NCI-H2081 (cell line): ENCODE measurements at places on chromosomes 7 and 10.

- no peak for DNase-seq
These were observed 308.2 kb downstream of the LRMDA start for GRCh38 chr10:75739414-75740143.

GRCh38 chr10:110498982-110499795, 1.5 kb downstream of the DUSP5 start:
- DNase-seq = no peak

DNA sequence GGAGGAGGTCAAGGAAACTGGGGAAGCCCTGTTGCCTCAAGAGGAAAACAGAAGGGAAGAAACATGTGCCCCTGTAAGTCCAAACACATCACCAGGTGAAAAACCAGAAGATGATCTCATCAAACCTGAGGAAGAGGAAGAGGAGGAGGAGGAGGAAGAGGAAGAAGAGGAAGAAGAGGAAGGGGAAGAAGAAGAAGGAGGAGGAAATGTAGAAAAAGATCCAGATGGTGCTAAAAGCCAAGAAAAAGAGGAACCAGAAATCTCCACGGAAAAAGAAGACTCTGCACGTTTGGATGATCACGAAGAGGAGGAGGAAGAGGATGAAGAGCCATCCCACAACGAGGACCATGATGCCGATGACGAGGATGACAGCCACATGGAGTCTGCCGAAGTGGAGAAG, 82.7 kb upstream of the SAMD8 start:
- no peak for DNase-seq

GRCh38 chr7:157423348-157423747, 86.5 kb downstream of the DNAJB6 start:
- DNase-seq = no peak

DNA sequence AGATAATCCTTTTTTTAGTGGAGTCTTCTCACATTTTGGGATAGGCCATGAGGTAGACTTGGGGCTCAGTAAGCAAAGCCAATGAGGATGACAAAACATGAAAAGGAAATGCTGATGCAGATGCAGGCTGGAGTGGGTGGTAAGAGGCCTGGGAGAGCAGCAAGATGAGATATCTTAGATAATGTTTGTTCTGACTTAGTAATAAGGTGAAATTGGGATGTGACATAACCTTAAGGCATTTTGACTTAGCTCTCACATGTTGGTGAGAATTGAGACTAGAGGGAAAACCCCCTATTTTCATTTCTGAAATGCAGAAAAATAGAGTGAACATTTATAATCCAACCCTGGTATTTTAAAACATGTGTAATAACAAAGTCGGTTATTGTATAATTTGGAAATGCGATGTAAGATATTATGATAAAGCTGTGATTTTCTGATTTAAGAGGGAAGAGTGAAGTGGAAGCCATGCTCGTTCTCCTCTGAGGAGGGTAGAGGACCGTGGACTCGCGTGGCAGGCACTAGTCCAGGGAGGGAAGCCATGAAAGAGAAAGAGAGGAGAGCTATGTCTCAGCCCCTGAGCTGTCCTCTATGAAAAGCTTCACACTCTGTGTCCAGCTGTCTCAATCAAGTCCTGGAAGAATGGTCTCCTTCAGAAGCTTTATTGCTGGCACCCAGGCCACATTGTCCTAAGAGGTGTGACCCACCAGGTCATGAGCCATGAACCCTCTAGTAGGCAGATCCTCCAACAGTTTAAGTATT, 57.3 kb downstream of the ST7 start:
- DNase-seq = no peak

DNA sequence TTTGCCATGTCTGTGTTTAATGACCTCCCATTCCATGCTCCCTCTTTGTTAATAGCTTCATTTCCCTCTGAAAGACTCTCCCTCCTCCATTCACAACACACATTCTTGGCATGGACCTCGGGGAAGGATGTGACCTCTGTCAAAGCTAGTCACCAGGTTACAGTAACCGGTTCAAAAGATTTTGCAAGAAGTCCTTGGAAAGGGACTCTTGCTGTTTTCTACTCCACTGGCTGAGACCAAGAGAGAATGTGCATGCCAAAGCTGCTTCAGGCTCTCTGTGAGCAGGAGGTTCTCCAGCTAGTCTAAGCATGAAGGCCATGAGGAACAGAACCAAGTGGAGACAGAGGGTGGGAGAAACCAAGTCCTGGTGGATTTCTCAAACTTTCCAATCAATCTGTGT, 732.6 kb downstream of the CCSER2 start:
- no peak for DNase-seq

DNA sequence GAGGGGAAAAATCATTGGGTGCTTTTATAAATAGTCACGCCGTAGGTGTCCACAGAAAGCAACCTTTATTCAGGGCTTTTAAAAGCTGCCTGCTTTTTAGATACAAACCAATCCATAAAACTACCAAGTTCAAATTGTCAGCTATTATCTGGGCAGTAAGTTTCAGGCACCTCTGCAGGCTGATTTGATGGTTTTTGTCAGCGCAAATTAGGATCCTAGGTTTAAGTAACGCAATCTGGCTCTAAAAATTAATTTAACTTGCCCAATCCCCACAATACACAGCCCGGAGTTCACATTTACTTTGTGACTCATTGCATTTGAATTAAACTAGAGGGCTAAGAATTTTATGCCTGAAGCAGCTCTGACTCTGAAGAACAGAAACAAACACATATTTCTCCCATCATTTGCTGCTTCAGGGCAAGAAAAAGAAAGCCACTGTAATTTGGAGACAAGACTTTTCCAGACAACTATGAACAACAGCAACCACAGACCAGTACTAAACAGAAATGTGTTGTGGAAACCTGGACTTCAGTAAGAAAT, 43.3 kb downstream of the NRP1 start:
- DNase-seq = no peak

DNA sequence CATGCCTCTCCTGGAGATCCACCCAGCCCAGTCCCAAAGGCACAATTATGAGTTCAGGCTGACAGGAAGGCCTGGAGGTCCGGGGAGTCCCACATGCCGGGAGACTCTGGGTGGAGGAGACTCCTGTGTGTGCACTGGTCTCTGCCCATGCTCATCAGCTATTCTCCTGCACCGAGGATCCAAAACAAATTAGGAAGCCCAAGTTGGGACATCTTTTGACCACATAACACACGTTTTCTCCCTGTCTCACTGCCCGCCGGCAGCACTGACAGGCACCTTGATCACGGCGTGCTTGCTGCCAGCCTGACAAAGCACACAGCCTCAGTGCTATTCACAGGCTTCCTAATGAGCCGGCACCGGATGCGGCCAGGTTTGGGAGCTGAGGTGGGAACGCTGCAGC, 412.7 kb downstream of the PTPRN2 start:
- DNase-seq = no peak

DNA sequence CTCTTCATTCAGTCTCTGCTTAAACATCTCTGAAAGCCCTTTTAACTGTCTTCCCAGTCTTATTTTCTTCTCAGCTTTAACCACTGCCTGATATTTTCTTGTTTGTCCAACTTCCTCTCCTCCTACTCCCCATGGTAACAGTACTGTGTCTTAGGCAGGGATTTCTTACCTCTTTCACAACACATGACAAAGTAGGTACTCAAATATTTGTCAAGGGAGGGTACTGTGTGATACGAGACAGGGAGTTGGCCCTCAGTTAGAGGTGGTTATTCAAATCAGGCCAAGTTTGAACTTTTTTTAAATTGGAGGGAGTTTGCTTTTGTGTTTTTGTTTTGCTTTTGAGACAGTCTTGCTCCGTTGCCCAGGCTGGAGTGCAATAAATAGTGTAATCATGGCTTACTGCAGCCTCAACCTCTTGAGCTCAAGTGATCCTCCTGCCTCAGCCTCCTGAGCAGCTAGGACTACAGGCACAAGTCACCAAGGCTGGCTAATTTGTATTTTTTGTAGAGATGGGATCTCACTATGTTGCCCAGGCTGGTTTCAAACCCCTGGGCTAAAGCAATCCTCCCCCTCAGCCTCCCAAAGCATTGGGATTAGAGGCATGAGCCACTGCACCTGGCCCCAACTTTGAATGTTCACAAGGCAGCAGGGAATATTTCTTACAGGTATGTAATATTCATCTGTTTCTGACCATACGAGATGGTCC, 2.5 kb upstream of the KPNA7 start:
- no peak for DNase-seq

- peak; percentile 10 for DNase-seq
These were observed 122.7 kb upstream of the TMEM229A start for GRCh38 chr7:124155432-124156022.

GRCh38 chr10:72173619-72174296, 42.1 kb upstream of the ANAPC16 start:
- peak; percentile 63 for DNase-seq

DNA sequence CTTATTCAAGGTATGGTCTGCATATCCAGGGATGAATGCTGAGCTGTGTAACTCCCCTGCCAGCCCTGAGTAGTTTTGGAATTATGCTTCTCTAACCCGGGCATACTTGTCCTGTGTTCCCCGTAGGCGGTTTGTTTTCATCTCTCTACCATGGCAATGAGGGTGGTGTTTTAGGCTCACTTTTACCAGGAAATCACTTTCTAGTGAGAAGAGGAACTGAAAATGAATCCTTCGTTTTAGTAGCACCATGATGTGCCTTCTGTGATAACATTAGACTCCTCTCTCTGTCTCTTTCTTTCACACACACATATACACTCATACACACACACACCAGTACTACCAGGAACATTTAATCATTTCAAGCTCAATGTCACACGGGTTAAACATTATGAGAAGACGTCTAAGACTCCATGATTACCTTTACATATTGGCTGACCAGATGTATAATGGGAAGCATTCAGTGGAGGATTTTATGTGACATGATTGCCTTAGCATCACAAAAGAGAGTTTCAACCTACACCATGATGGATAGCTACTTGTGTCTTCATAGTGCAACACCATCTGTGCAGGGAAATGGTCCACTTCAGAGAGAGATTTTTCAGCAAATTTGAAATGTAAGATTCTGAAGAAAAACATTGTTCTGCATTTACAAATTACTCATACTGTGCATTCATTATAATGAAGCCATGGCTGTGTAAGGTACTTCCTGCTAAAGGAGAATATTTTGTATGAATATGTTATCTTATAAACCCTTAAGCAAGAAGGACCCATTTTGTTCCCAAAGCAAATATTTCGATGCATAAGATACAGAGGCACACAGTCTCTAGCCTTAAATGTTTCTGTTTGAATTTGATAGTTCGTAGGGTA, 31.0 kb upstream of the PFKP start:
- no peak for DNase-seq

GRCh38 chr10:32041290-32042028, 14.8 kb downstream of the KIF5B start:
- no peak for DNase-seq

- no peak for DNase-seq
These were observed 40.4 kb downstream of the CREB3L2 start for GRCh38 chr7:137961200-137962177.

DNA sequence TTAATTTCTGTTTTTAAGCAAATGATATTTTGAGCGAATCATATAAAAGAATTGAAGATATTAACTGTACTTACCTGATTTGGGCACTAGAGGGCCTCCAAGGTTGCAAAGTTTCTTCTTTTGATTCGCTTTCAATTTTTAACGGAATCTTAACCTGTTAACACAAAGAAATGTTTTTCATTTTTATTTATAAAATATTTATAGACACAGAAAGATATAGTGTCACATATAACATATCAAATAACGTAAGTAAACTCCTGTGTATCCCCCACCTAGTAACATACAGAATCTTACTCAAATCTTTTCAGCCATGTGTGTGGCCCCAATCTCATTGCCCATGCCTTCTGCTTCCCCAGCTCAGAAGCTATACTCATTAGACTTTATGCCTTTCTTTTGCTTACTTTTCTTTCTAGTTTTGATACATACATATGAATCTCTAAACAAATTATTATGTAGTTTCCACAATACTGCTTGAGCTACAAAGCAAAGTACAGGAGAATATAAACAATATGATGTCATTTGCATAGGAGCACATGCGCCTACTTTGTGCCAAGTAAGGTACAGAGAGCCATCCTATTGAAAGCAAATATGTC, 49.5 kb upstream of the ZPBP start:
- peak; percentile 55 for DNase-seq

DNA sequence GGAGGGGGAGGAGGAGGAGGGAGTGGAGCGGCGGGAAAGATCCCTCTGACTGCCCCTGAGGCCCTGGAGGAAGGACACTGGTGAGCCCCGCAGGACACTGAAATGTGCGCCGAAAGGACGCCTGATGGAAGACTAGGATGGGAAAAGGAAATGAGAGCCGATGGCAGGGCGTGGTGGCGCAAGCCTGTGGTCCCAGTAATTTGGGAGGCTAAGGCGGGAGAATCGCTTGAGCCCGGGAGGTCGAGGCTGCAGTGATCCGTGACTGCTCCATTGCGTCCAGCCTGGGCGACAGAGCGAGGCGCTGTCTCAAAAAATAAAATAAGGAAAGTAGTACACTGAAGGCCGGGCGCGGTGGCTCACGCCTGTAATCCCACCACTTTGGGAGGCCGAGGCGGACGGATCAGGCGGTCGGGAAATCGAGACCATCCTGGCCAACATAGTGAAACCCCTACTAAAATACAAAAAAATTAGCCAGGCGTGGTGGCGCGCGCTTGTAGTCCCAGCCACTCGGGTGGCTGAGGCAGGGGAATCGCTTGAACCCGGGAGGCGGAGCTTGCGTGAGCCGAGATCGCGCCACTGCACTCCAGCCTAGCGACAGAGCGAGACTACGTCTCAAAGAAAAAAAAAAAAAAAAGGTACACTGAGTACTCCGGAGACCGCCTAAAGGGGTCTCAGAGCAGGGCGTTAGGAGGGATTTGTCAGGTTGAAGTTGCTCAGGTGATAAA, 561 bp upstream of the HNRNPF start:
- DNase-seq = peak; percentile 24

DNA sequence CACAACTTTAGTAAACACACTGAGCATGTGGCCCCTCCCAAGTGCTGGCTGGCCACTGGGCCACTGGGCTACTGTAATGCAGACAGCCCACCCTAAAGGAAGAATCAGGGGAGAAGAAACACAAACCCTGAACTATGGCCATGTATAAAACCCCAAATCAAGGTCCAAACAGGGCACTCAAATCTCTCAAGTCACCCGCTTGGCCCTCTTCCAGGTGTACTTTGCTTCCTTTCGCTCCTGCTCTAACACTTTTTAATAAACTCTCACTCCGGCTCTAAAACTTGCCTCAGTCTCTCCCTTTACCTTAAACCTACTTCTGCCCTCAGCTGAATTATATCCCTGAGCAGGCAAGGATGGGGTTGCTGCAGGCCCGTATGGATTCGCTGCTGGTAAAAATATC, 72.6 kb downstream of the TPK1 start:
- DNase-seq = no peak

- no peak for DNase-seq
These were observed 100.9 kb downstream of the SAMD9 start for GRCh38 chr7:93016681-93017381.

GRCh38 chr7:44154703-44155102, 13.6 kb upstream of the MYL7 start:
- DNase-seq = no peak

GRCh38 chr7:5528815-5529442, 105.3 kb upstream of the TNRC18 start:
- DNase-seq = no peak

DNA sequence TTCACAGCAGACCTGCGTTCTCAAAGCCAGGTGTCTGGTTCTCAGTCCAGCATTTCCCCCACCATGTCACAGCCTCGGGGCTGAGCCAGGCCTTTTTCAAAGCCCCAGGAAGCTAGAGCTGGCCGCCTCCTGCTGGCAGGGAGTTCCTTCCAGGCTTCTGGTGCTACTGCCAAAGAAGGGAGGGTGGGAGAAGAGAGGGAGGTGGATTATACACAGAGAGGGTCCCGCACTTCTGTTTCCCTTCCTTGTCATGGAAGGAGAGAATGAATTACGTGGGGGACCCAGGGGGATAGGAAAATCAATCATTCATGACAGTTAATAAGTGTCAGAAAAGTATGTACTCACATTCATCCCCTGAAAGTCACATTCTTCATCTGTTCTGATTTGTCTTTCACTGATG, 600 bp upstream of the LGI1 start:
- DNase-seq = no peak
